Lung microvascular endothelial cell (primary cell): ENCODE measurements at places on chromosomes 7 and 10. TPM values are rescaled to one million over a fixed set of nuclear protein-coding genes. Genes with fewer than 3 reads are reported as not detected.

MTG1 gene
- total RNA-seq = 25.9 and 29.4 TPM in 2 replicates

ZNF248 gene
- 2.8 and 5.6 TPM in 2 replicates for total RNA-seq

EFCAB10 gene
- not detected in 2 replicates for total RNA-seq

CYREN gene
- total RNA-seq = 10.7 and 12.6 TPM in 2 replicates

BLNK gene
- not detected in 2 replicates for total RNA-seq

SNCG gene
- total RNA-seq = 46.2 and 112 TPM in 2 replicates

ANXA8 gene
- under 0.01 TPM in 1 of 2 replicates, not detected in the other for total RNA-seq

NUDCD3 gene
- 44.5 and 55.6 TPM in 2 replicates for total RNA-seq

CLDN3 gene
- 0.44 and 0.60 TPM in 2 replicates for total RNA-seq

SERPINE1 gene
- 68.3 and 170 TPM in 2 replicates for total RNA-seq

SPDYE11 gene
- not detected in 2 replicates for total RNA-seq

SHLD2 gene
- 14.6 and 19.2 TPM in 2 replicates for total RNA-seq

SPDYE6 gene
- not detected in 2 replicates for total RNA-seq

TSPAN13 gene
- total RNA-seq = 45.1 and 74.6 TPM in 2 replicates

PRRT4 gene
- not detected in 2 replicates for total RNA-seq

GIMAP2 gene
- 34.0 and 42.3 TPM in 2 replicates for total RNA-seq

CRTAC1 gene
- total RNA-seq = 2.0 and 2.2 TPM in 2 replicates

VWDE gene
- under 0.01 TPM in 1 of 2 replicates, not detected in the other for total RNA-seq

SMO gene
- total RNA-seq = 3.1 and 3.4 TPM in 2 replicates

LIPJ gene
- total RNA-seq = not detected in 2 replicates

FKBP6 gene
- total RNA-seq = not detected in 2 replicates

ZNF786 gene
- total RNA-seq = 3.3 and 6.2 TPM in 2 replicates

IGFBP3 gene
- 1.5 and 2.4 TPM in 2 replicates for total RNA-seq

PLXNA4 gene
- 6.9 and 7.8 TPM in 2 replicates for total RNA-seq

TMUB1 gene
- total RNA-seq = 13.1 and 16.9 TPM in 2 replicates

THSD7A gene
- total RNA-seq = 16.1 and 17.4 TPM in 2 replicates

ACBD7 gene
- 0.60 and 1.5 TPM in 2 replicates for total RNA-seq

PAOX gene
- 4.4 and 6.9 TPM in 2 replicates for total RNA-seq

CALY gene
- 0.22 TPM in 1 of 2 replicates, not detected in the other for total RNA-seq

CYP3A5 gene
- not detected in 2 replicates for total RNA-seq

PRKAR2B gene
- 17.3 and 26.2 TPM in 2 replicates for total RNA-seq

SRRM3 gene
- 1.5 and 3.0 TPM in 2 replicates for total RNA-seq

RBM33 gene
- 13.3 and 21.4 TPM in 2 replicates for total RNA-seq

SPDYE5 gene
- total RNA-seq = not detected in 2 replicates

OR13A1 gene
- total RNA-seq = not detected in 2 replicates

GSDME gene
- 8.3 and 22.2 TPM in 2 replicates for total RNA-seq

TRPV5 gene
- not detected in 2 replicates for total RNA-seq

HABP2 gene
- under 0.01 TPM in 1 of 2 replicates, not detected in the other for total RNA-seq

EBLN1 gene
- not detected in 2 replicates for total RNA-seq
